ENCODE measurements at places on chromosomes 6 and 20.
A peak's percentile ranks its signal among the peaks of the same experiment; 100 is the strongest.

GRCh38 chr20:15613530-15613929 lies 959.7 kb downstream of the KIF16B start:
- DNase-seq = peak; percentile 30

- DNase-seq = no peak
These were observed 17.0 kb downstream of the RAB32 start for GRCh38 chr6:146560607-146561006.

DNA sequence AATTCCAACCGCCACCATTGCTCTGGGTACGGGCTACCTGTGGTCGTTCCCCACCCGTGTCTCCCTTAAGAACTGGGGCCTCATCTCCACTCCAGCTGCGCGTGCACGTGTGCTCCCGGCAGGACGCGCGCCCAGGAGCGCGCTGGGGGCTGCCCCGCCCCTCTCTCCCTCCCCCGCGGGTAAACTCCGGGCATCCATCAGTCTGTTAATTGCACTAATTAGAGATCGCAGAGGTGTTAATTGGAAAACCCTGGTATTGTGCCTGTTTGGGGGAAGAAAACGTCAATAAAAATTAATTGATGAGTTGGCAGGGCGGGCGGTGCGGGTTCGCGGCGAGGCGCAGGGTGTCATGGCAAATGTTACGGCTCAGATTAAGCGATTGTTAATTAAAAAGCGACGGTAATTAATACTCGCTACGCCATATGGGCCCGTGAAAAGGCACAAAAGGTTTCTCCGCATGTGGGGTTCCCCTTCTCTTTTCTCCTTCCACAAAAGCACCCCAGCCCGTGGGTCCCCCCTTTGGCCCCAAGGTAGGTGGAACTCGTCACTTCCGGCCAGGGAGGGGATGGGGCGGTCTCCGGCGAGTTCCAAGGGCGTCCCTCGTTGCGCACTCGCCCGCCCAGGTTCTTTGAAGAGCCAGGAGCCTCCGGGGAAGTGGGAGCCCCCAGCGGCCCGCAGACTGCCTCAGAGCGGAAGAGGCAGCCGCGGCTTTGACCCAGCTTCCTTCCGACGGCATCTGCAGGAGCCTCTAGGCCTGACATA lies 14.4 kb downstream of the FOXP4 start:
- DNase-seq = peak; percentile 82

DNA sequence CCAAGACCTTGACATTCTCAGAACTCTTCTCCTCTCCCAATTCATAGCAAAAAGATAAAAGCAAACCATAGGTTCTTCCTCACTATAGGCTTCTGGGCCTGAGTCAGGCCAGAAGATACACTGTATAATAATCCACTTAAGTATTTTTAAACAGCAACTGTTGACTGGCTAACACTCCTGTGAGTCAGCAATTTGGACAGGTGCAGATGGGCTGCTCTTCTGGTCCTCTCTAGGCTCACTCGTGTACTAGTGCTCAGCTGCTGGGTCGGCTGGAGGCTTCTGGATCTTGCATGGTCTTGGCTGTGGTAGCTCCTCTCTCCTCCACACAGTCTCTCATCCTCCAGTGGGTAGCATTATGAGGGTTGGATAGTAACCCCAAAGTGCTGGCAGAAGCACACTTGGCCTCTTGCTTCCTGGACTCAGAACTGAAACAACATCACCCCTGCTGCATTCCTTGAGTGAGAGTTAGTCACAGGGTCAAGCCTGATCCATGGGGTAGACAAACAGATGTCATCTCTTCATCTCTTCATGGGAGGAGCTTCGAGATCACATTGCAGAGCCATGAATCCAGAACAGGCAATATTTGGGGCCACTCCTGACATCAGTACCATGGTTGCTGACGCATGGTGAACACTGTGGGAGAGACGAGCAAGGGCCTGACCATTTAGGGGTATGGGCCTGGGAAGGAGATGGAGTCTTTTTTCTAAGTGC lies 86.9 kb downstream of the C6orf118 start:
- no peak for DNase-seq

All from body of pancreas (tissue), 4 donors.